ENCODE measurements at places on chromosomes 3 and 15. TPM values are rescaled to one million over a fixed set of nuclear protein-coding genes. Genes with fewer than 3 reads are reported as not detected.

GRM7 gene
- total RNA-seq = 0.18 TPM

FBXW12 gene
- total RNA-seq = not detected

GRCh38 chr3:124780356-124780755 lies 50.1 kb downstream of the UMPS start:
- no peak for DNase-seq

- no peak for DNase-seq
Observed at GRCh38 chr3:148513096-148513543, 184.6 kb upstream of the AGTR1 start.

DNA sequence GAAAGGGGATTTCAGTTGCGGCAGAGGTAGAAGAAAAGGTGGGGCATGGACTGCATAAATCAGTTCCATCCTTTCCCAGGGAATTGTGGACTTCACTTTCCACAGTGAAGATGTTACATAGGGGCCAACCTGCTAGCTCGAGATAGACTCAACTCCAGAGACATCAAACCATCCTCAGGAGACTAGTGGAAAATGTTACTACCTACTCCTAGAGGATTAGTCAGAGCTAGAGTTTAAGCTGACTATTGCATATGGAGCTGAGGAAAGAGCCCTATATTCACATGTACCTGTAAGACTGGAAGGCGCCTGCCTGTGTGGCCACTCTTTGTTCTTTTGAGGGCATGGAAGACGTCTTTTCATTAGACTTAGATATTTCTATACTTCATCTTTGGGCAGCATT lies 69.2 kb downstream of the KLHL25 start:
- DNase-seq = no peak
